ENCODE measurements at places on chromosomes 6 and 20.

- no peak for DNase-seq
Measured at GRCh38 chr6:3226481-3227362, 731 bp downstream of the TUBB2B start.

GRCh38 chr6:82833481-82833880, 232.2 kb downstream of the UBE3D start:
- DNase-seq = no peak

DNA sequence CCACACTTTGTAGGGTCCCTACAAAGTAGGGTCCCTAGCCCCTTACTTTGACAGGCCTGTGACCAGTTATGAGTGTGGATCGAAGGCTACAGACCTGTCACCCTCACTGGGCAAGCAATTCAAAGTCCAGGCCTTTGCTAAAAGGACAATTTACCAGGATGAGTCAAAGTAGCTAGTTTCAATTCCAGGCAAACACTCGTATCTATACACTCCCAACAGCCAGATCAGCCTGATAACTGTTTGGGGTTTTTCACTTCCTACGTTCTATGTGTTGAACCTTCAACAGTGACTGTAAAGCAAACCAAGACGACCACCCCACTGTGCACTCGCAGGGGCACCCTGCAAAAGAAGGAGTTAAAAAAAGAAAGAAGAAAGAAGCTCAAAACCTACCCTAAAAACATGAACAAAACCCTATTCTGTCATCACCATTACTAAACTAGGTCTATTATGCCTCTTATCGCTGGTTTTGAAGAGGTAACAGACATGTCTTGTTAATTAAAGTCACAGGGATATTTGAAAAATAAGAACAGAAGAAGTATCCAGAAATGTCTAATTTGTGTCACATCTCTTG, 3.2 kb downstream of the GFOD1 start:
- DNase-seq = no peak

DNA sequence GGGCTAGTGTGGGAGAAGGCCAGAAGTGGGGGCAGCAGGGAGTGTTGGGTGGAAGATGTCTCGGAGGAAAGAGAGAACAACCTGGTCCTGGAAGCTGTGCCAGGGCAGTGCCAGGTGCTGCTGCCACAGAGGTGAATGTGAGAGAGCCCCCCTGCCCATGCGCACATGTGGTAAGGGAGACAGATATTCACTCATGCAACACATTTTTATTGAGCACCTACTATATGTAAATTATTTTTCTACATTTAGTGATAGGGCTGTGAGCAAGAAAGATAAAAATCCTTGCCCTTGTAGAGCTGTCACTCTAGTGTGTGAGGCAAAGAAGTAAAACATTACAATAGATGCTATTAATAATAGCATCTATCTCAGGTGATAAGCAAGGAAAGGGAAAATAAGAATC, 471 bp downstream of the CLPSL1 start:
- no peak for DNase-seq
